SHP77 treated with DMSO at 0.1 percent for 48 hours (cell line): ENCODE measurements at places on chromosomes 2 and 18.
A peak's percentile ranks its signal among the peaks of the same experiment; 100 is the strongest.

GRCh38 chr2:190407662-190408537, at the start of gene MFSD6:
Gene MFSD6 (plus strand): TSS chr2:190408355. CDS start chr2:190436030, 27,675 bp downstream.
- peak; percentile 17 for DNase-seq

DNA sequence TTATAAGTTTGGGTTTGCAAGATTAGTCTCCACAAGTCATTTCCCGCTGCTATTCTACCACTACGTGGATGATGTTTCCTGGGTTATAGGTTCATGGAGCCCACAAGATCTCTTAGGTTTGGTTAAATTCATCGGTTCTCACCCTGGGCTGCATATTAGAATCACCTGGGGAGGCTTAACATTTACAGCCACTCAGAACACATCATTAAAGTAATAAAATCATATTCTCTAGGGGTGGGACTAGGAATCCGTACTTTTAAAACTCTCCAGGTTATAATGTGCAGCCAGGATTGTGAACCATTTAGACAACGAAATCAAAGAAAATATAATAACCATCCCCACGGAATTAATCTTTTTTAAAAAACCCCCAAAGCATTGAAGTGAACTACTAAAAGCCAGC, 167.7 kb downstream of the ACTR3 start:
- DNase-seq, result no peak

- DNase-seq, result no peak
Measured at GRCh38 chr18:35610724-35611123, 29.2 kb downstream of the GALNT1 start.

GRCh38 chr18:6621437-6621836, 108.1 kb upstream of the ARHGAP28 start:
- DNase-seq, result no peak

GRCh38 chr2:51526766-51527165, 494.8 kb upstream of the NRXN1 start:
- no peak for DNase-seq

- DNase-seq, result no peak
Measured at GRCh38 chr2:161415034-161415986, 787 bp upstream of the TBR1 start.

- DNase-seq, result no peak
Measured at GRCh38 chr2:158554996-158555395, 98.2 kb downstream of the PKP4 start.

- no peak for DNase-seq
Measured at GRCh38 chr2:85954590-85955458, 66.0 kb upstream of the ST3GAL5 start.

DNA sequence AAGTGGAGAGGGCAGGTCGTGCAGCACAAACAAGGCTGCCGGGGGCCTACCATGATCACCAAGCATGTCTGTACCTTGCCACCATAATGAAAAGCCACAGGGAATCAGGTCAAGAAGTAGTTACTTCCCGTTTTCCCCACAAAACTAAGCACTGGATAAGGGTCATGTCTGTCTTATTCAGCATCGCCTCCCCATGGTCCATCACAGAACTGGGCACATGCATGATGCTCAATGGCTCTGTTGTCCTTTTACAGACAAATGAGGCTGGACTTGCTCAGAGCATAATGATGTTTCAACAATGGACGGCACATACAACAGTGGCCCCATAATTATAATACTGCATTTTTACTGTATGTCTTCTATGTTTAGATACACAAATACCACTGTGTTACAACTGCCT, 27.5 kb downstream of the REEP1 start:
- no peak for DNase-seq

DNA sequence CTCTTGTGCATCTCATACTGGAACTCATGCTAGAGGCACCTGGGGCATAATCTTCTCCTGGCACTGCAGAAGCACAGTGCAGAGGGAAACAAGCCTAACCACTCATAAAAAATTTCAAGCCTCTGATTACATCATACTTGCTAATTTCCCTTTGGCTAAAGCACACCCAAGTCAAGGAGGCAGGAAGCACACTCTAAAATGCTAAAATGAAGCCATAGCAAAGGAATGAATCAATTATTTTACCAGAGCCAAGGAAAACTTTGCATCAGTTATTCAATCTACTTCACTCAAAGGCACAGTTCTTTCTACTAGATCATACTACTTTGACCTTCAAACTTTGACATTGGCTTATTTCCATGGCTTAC, 79.6 kb upstream of the SPOPL start:
- no peak for DNase-seq

DNA sequence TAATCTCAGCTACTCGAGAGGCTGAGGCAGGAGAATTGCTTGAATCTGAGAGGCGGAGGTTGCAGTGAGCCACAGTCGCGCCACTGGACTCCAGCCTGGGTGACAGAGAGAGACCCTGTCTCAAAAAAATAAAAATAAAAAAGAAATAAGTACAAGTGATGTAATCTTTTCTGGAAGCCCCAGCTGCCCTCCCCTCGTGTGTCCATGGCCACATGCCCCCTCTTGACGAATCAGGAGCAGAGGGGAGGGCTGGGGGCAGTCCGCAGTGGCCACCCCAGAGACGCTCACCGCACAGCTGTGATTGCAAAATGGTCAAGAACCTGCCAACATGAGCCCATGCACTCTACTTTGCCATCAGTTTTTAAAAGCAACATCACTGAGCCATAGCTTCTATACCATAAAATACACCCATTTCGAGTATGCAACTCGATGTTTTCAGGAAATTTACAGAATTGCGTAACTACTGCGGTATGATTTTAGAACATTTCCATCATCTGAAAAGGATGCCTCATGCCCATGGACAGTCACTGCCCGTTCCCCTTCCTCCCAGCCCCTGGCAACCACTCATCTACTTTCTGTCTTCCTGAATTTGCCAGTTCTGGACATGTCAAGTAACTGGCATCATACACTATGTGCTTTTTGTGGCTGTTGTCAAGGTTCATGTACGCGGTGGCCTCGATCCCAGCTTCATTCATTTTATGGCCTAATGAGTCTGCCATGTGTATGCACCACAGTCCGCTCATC, 88.1 kb downstream of the NDUFA10 start:
- DNase-seq, result no peak

DNA sequence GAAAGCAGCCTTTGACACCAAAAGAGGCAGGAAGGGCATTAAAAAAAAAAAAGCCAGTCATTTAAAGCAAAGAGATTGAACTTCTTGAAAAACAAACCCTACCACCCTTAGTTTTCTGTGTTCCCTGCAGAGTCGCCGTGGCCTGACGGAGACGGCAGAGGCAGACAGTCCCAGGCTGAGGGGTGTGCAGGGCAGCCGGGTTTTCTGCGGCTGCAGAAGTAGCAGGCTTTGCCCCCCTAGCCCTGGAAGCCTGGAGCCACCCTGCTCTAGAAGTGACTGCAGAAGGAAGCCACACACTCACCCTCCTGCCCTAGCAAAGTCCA, 2.8 kb downstream of the INPP5D start:
- DNase-seq, result no peak

DNA sequence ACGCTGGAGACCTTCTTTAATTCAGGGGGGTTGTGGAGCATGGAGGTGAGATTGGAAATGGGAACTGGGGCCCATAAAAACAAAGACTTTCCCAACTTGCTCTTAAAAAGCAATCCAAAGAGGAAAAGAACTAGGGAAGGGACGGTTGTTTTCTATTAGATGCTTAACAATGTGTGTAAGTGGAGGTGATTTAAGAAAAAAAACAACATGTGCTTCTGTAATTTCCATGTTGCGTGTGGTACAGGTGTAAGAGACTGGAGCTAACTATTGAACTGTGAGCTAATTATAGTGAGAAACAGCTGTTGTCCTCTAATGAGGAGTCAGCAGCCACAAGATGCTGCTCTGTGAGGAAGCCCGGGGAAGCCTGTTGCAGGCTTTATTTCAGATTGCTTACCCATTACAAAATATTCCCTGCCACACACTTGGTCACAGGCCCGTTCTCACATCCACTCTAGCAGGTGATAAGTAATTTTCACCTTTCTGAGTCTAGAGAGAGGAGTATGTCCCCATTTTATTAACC, 280.6 kb upstream of the PARD3B start:
- no peak for DNase-seq

- no peak for DNase-seq
Measured at GRCh38 chr2:69225933-69226332, 161.1 kb downstream of the GFPT1 start.

- DNase-seq, result no peak
Measured at GRCh38 chr2:235618039-235618438, 124.2 kb downstream of the AGAP1 start.

- no peak for DNase-seq
Measured at GRCh38 chr2:119460076-119460475, 28.4 kb downstream of the TMEM37 start.

- no peak for DNase-seq
Measured at GRCh38 chr2:28835781-28836180, 25.1 kb downstream of the SPDYA start.

DNA sequence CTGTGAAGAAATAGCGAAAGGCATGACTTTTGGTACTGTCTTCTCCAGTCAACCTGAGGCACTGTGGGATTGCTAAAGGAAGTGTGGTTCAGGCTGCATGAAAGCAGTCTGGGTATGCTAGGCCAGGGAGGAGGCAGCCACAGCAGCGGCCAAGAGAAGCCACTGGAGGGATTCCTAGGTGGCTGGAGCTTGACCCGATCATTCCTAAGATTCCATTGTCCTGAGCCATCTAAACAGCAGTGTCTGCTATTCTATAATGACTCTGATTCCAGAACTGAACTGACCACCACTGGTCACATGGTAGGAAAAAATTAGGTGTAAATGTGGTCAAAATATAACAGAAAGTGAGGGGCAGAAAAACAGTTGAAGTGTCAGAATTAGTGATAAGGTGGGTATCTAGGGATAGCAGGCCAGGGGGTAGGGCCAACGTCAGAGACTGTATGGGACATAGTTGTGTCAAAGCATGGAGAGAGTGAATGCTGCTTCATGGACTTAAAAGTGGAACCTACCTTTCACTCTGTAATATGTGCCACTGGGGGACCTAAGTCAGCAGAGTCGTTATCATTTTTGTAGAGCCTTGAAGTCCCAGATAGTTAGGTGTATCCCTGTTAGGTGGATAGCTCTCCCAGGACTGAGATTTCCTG, 204.6 kb downstream of the CTNNA2 start:
- no peak for DNase-seq

DNA sequence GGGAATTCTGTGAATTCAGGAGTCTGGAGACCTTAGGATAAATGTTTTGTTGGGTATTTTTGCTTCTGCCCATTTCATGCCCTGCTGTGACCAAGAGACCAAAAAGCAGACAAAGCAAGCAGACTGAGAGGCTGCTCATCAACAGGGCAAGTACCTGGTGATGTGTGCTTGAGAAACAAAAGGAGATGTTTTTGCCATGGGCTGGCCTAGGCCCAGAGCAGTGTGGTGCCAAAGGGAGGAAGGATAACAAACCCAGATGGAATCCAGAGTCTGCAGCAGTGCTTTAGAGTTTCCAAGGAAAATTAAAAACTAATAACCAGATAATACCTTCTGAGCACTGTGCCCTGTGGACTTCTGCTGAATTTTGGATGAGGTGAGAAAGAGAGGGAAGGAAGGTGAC, 538.4 kb downstream of the STK39 start:
- no peak for DNase-seq

- no peak for DNase-seq
Measured at GRCh38 chr2:170690640-170691039, 24.5 kb upstream of the SP5 start.

GRCh38 chr18:8707556-8708300, 2.4 kb downstream of the MTCL1 start:
- no peak for DNase-seq

- no peak for DNase-seq
Measured at GRCh38 chr2:124088616-124089015, 63.5 kb downstream of the CNTNAP5 start.

DNA sequence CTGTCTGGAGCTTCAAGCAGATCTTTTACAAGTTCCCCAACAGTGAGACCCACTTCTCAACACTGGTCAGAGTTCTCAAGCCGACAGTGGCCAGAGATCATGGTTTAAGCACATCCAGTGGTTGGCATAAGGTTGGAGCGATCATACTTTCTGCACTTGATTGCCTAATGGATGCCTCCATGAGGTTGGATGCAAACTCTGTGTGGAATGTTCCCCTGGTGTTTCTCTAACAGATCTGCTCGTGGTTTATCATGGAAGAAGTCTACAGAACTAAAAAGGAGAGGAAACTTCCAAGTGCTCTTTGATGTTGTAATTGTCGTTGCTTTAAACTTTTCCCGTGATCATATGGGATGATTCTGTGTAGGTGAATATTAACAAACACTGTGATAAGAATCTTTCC, 60.7 kb downstream of the SH3RF3 start:
- no peak for DNase-seq

- DNase-seq, result peak; percentile 59
Measured at GRCh38 chr2:23381084-23381483, 3.9 kb upstream of the KLHL29 start.

- DNase-seq, result peak; percentile 88
Measured at GRCh38 chr2:120066800-120067547, 54.1 kb downstream of the EPB41L5 start.

DNA sequence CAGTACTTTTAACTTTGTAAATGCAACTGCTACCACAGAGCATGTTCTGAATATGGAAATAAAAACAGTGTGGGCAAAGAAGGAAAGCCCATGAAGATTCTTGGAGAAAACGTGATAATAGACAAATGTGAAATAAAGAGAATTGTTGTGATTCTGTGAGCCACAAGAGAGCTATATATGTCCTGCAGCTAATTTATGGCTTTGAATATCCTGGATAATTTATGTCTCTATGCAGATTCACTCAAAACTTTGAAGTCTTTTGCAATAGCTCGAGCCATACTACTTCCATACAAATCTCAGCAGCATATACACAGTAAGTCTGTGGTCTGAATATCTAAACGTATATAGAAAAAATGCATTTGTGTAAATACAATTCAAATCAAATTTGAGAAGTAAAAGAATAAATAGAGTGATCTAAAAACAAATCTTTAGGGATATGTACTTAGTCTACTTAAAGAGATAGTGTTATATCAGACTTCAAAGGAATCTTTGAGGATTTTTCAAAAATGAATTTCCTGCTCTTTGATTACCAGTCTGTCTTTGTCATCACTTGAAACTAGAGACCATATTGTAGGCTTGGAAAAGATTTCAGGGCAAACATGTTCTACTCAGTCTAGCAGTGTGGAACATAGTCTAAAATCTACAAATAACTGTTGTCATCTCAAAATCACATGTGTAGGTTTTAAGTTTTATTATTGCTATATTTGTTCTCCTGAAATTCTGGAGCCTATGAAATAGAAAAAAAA, 107.1 kb downstream of the CSRNP3 start:
- no peak for DNase-seq

DNA sequence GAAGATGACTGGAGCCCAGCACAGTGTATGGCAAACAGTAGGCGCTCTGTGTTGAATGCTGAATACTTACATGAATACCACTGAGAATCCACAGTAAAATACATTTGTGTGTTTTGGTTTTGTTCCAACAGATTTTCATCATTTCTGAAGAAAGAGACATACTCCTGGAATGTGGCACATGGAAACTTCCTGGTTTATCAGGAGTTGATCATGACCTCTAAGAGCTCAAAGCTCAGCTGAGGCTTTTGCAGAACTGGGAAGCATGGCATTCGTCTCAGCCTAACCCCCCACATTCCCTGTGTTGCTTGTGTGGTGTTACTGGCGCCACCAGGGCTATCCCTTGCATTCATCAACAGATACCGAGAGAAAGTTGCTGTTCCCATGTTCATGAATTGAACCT, 316.9 kb upstream of the REV1 start:
- no peak for DNase-seq
